GM20000 (cell line): ENCODE measurements at places on chromosomes 2 and 18.

DNA sequence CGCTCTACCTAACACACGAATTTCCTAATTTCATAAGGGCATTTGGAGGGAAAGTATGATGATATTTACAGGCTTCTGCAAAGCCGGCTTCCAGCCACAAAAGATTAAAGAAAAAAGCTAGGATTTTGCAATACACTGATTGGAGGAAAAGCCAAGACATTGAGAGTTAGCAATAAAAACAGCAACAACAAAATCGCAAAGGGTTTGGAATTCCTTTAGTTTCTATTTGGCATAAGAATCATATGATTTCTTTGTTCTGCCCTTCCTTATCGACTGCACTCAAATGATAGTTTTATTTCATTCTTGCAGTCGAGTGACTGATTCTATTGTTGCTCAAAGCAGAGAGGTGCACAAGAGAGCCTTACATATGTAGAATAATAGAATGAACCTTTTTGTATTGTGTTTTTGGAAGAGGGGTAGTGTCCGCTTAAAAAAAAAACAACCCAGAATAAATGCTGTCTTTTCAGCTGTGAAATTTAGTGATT, 3.9 kb upstream of the ZNF532 start:
- no peak for DNase-seq

- peak; percentile 76 for DNase-seq
These were observed 31.2 kb upstream of the SLC66A3 start for GRCh38 chr2:11123856-11124759.

GRCh38 chr18:25661831-25662230, 309.9 kb upstream of the ZNF521 start:
- no peak for DNase-seq

DNA sequence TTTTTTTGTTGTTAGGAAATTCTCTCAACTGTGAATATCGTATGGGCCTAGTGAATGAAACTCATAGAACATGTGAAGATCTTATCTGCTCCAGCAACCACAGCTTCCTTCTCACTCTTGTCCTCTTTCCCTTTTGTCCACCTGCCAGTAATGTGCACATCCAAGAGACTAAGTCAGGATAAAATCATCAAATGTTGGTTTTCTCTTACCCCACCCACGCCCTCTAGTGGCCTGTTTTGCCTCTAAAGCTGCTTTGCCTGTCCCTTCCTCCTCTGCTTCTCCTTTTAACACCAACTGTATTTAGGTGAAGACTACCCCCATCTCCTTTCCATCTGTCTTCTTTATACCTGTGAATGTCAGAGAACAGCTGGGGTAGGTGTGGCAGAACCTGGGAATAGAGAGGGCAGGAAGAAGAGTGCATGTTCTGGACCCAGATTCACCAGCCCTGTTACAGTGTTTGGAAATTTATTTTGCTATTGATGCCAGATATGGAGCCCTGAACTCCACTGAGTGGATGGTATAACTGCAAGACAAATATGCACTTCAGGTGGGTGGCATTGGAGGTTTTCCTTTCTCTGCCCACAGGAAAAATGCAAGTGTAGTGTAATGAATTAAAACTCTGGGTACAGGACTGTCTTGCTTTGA, 8.4 kb upstream of the MGAT5 start:
- no peak for DNase-seq

DNA sequence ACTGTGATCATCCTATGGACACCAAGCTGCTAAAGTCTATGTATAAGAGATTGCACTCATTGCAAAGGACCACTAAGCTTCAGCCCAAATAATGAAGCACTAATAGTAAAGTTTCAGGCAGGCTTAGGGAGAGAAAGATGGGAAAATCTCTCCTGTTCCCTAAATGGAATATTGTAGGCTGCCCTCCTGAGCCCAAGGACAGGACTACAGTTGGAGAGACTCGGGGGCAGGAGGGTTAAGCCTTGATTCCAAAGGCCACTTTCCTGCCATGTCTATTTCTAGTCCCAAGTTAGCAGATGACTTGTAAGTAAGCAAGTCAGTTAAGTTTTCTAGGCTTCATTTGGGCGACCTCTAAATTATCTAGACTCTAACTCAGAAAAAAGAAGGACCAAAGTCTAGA, 9.0 kb downstream of the TMEM247 start:
- DNase-seq = no peak
